ENCODE measurements at places on chromosomes 2 and 18.

DNA sequence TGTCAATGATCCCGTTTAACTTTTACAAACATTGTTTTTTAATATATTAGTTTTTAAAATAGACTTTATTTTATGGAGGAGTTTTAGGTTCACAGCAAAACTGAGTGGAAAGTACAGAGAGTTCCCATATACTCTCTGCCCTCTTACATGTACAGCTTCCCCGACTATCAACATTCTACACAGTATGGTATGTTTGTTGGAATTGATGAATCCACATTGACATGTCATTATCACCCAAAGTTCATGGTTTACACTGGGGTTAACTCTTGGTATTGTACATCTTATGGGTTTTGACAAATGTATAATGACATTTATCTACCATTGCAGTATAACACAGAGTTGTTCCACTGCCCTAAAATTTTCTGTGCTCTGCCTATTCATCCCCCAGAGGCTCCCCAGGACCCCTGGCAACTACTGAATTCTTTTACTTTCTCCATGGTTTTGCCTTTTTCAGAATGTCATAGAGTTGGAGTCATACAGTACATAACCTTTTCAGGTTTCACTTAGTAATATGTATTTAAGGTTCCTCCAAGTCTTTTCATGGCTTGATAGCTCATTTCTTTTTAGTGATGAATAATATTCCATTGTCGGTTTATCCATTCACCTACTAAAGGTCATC lies 5.5 kb downstream of the APLF start:
- no peak for DNase-seq

GRCh38 chr2:60385648-60386047 lies 167.8 kb downstream of the BCL11A start:
- DNase-seq: no peak

GRCh38 chr2:98040331-98040939 lies 44.7 kb upstream of the TMEM131 start:
- no peak for DNase-seq

GRCh38 chr2:98293030-98293429 lies 53.2 kb upstream of the CNGA3 start:
- DNase-seq: no peak

- DNase-seq: peak; percentile 40
Measured at GRCh38 chr18:24584813-24585212, 124.4 kb downstream of the HRH4 start.

DNA sequence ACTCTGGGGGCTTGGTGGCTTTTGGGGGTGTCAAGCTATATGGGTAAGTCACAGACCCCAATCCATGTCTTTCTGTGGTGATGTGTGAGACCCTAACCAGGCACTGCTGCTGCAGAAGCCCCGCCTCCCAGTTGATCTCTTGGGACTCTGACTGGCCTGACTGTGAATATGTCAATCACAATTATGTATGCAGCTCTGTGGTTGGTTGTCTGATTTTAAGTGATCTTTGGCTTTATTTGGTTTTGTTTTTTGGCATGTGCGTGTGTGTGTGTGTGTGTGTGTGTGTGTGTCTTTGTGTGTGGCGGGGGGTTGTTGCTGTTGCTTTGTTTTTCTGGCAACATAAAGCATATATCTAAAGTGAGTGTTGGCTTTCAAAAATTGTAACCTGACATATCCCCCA lies 78.5 kb upstream of the GLS start:
- DNase-seq: no peak

- no peak for DNase-seq
Measured at GRCh38 chr18:61047794-61048193, 285.4 kb upstream of the CDH20 start.

DNA sequence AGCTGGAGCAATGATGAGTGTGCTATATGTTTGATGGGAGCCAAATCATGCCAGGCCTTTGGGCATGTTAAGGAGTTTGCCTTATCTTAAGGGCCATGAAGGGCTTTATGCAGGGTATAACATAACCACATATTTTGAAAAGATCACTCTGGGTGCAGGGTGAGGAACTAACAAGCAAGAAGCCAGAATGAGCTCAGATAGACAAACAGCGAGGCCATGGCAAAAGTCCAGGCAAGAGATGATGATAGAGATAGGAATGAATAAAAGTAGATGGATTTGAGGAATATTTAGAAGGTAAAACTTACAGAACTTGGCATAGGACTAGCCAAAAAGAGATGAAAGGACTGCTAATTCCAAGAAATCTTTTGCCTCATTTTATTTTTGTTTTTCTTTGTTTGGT lies 6.7 kb downstream of the GALNT3 start:
- no peak for DNase-seq

- DNase-seq: no peak
Measured at GRCh38 chr2:199985625-199986207, 30.3 kb downstream of the MAIP1 start.

GRCh38 chr2:11515490-11515981 lies 18.3 kb upstream of the GREB1 start:
- DNase-seq: no peak

DNA sequence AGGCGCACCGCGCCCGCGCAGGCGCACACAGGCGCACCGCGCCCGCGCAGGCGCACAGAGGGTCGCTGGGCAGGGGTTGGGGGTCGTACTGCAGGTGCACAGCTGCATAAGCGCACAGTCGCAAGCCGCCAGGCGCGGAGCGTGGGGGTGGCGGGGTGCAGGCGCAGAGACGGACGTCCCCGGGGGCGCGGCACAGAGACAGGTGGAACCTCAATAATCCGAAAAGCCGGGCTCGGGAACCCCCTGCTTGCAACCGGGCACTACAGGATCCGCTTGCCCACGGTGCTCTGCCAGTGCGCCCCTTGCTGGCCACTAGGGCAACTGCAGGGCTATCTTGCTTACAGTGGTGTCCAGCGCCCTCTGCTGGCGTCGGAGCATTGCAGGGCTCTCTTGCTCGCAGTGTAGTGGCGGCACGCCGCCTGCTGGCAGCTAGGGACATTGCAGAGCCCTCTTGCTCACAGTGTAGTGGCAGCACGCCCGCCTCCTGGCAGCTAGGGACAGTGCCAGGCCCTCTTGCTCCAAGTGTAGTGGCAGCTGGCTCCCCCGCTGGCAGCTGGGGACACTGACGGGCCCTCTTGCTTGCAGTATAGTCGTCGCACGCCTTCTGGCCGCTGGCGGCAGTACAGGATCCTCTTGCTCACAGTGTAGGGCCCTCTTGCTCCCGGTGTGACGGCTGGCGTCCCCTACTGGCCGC lies 34.9 kb downstream of the FAM110C start:
- no peak for DNase-seq

GRCh38 chr2:144975881-144976280 lies 456.0 kb upstream of the ZEB2 start:
- DNase-seq: no peak

DNA sequence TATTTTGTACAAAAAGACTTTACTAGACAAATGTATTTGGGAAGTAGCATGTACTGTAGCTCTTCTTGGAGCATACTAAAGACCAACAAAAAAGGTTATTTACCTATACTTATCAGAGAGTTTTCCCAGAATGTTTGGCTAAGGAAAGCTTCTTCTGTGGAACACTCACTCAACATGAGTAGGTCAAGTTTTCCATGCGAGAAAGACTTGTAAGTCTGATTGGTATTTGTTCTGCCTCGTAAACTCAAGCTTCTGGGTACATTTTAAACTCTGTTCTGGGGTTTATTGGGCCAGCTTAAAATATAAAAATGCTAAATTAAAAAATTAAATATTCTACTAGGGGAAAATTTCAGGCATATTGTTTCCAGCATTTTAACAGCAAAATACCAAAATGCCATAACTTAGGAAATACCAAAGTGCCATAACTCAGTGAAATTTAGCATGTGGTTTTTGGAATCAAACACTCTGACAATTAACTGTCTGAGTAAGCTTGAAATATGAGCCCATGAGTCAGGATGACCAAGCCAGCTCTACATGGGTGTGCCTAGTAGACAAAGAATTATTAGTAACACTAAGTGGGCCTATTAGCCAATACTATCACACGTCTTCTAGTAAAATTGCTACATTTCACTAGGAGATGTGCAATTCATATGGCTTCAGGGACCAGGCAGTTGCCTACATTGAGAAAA lies 47.3 kb upstream of the SERPINE2 start:
- DNase-seq: no peak

GRCh38 chr2:33013684-33014110 lies 66.9 kb downstream of the LTBP1 start:
- DNase-seq: no peak

GRCh38 chr2:5074733-5075132 lies 617.5 kb upstream of the SOX11 start:
- DNase-seq: no peak

GRCh38 chr2:149586898-149587219 lies 716 bp downstream of the MMADHC start:
- no peak for DNase-seq

GRCh38 chr2:199923924-199924323 lies 12.8 kb downstream of the C2orf69 start:
- DNase-seq: no peak

- DNase-seq: no peak
Measured at GRCh38 chr2:167965907-167966761, 281.3 kb downstream of the STK39 start.

DNA sequence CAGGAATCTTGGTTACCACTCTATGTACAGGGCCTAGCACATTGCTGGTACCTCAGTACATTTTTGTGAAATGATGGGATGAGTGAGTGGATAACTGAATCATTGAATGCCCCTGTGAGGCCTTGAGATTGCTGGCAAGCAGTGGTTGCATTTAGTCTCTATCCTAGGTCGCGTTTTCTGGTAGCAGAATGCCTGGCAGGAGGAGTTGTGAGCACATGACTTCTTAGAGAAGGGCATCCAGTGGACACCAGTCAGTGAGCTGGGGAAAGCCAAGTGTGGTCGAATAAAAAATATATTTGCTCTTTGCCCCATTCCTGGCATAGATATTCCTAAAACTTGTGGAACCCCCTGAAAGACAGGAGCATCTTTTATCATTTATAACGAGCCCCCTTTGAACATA lies 61.8 kb upstream of the SMAD2 start:
- no peak for DNase-seq

DNA sequence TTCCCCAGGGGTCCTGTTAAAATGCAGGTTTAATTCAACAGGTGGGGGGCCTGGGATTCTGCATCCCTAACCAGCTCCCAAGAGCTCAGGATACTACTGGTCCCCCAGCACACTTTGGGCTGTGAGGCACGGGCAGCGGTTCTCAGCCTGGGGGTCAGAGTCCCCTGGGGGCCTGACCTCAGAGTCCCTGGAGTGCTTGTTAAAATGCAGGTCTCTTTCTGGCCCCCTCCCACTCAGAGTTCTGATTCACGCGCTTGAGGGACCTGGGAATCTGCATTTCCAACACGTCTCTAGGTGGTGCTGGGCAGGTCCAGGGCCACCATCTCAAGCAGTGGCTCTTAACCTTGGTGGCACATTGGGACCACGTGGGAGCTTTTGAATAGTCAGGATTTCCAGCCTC lies 2.8 kb upstream of the OTOS start:
- DNase-seq: no peak

GRCh38 chr18:30328839-30329238 lies 713.7 kb downstream of the DSC3 start:
- no peak for DNase-seq

DNA sequence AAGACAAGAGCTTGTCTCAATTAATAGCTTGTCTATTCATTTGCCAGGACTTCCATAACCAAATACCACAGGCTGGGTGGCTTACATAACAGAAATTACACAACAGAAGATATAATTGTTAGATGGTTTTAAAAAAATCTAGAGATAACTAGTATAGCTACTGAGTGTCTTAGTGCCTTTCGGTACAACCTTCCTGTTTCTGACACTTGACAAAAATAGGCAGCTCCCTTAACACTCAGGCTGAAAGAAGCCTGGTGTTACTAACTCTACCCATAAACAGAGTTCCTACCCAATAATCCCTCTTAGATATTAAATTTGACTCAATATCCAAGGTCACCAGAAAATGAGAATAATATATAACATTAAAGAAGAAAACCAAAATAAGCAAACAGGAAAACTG lies 129.7 kb downstream of the BARD1 start:
- no peak for DNase-seq

DNA sequence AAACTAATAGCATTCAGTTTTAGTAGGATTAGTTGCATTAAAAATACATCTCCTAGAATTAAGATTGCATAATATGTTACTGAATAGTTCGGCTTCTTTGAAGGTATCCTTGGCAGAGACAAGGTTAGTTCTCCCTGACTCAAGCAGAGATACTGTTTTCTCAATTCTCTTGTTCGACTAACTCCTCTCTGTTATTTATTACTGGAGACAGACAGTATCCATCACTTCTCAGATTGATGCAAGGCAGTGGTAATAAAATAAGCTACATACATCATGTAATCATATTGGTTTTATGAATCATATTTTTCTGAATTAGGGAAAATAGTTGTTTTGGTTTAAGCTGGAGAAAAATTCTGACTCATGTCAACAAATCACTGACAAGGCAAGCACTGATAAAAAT lies 134.8 kb downstream of the SLC8A1 start:
- no peak for DNase-seq

- no peak for DNase-seq
Measured at GRCh38 chr2:54271843-54272627, 16.0 kb upstream of the TSPYL6 start.

- no peak for DNase-seq
Measured at GRCh38 chr2:62407838-62408237, 98.2 kb downstream of the TMEM17 start.

- DNase-seq: no peak
Measured at GRCh38 chr2:192194265-192194865, 368 bp downstream of the TMEFF2 start.

- no peak for DNase-seq
Measured at GRCh38 chr18:58640428-58640805, 11.5 kb upstream of the ALPK2 start.

DNA sequence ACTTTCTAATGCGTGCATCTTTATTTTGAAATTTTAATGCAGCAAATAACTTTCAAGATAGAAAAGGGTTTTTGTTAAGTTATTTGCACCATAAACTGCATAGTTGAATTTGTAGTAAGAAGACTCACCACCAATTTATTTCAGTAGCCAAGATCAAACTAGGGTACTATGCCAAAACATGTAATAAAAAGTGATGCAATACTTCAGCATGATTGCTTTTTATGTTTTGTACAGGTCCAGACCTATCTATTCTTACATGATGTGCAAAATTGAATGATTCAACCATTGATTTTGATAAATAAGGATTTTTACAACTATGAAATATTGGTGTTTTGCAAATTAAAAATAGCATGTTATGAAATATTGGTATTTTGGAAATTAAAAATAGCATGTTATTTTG lies 26.7 kb downstream of the AGPS start:
- DNase-seq: no peak

Measured in C1 segment of cervical spinal cord (tissue), 14 donors.